RCC 7860 (cell line): ENCODE measurements at places on chromosomes 13 and 19.

GRCh38 chr13:111111376-111111937, 3.7 kb upstream of the ARHGEF7 start:
- no peak for DNase-seq

DNA sequence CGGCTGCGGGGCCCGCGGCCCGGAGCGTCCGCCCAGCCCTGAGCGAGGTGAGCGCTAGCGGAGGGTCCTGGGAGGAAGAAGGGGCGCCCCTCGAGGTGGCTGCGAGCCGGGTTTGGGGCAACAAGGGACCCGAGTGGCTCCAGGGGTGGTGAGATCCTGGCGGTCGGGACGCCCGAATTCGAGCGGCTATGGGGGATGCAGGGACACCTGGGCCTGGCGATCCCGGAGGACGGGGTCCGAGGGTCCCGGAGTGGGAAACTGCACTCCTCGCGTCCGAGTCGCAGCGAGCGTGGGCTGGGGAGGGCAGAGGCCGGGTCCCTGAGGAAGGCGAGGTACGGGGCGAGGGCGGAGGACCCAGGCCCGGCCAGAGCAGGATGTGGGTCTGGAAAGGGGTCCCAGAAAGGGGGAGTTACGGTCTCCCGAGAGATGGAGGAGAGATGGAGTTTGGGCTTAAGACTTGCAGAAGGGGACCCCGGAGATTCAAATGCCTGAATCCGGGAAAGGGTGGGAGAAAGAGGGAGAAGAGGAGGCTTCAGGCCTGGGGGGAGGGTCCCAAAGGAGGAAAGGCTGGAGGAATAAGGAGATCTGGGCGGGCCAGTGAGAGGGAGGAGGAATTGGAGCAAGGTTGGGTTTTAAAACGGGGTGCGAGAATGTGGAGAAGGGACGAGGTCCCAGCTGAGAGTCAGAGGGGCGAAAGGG, 542 bp downstream of the CACNG7 start:
- no peak for DNase-seq

DNA sequence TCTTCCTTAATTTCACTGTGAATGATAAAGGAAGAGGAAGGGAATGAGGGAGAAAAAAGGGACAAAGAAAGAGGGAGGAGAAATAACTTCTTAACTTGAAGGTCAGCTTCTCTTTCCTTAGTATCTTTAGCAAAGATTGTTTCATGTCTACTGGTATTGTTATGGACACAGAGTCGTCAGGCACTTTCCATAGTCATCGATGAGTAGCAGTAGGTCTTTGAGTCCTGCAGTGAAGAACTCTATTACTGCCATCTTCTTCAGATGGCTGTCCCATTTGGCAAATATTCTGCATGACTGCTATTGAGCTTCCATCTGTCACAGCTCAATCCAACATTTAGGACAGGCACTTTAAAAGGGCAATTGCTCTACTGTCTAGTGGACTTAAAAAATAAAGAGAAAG, 2463.1 kb downstream of the PCDH9 start:
- DNase-seq = no peak

DNA sequence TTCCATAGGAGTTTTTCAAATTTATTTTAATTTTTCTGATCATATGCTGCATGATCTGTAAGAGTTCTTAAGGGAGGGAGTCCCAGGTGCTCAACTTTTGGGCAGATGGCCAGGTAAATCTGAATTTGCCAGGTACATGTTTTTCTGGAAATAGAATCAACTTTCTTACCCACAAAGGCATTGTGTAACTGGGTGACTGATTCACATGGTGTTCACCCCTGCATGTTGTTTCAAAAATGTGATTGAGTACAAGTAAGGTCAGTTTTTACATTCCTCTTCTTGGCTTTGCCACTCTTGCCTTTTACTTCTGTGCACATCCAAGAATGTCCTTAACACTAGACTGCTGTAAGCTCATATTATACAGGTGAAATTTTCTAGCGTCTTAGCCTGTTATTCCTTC, 30.4 kb downstream of the RB1 start:
- DNase-seq = no peak

- DNase-seq = no peak
Observed at GRCh38 chr13:64579331-64579730, 2650.8 kb downstream of the PCDH9 start.

GRCh38 chr13:25200783-25201182, 28.7 kb upstream of the AMER2 start:
- no peak for DNase-seq
